ENCODE measurements at places on chromosomes 11 and 22.
A peak's percentile ranks its signal among the peaks of the same experiment; 100 is the strongest.

DNA sequence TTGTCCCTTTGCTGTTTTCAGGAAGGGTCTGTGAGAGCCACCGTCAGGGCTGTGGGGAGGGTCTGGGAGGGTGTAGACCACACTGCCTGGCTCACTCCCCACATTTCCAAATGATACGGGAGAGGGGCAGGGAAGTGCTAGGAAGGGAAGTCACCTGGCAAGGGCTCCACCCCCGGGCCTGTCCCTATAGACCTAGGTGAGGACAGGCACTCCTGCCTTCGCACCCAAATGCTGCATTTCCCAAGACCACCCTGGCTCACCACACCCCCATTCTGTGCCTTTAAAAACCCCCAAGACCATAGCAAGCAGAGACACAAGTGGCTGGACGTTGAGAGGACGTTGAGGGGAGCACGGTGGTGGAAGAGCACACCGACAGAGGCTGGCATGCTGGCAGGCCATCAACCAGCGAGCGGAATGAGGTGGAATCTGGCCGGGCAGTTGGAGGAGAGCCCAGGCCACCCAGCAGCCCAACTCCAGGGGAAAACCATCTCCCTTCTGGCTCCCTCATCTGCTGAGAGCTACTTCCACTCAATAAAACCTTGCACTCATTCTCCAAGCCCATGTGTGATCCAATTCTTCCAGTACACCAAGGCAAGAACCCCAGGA lies 45.7 kb downstream of the GNB1L start:
- DNase-seq: peak; percentile 7

DNA sequence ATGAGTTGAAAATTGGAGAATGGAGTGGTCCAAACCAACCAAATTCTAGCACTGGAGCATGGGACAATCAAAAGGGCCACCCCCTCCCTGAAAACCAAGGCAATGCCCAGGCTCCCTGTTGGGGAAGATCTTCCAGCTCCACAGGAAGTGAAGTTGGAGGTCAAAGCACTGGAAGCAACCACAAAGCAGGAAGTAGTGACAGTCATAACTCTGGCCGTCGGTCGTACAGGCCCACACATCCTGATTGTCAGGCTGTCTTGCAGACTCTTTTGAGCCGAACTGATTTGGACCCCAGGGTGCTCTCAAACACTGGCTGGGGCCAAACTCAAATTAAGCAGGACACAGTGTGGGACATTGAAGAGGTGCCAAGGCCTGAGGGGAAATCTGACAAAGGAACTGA lies 80.5 kb upstream of the ADSL start:
- DNase-seq: no peak

DNA sequence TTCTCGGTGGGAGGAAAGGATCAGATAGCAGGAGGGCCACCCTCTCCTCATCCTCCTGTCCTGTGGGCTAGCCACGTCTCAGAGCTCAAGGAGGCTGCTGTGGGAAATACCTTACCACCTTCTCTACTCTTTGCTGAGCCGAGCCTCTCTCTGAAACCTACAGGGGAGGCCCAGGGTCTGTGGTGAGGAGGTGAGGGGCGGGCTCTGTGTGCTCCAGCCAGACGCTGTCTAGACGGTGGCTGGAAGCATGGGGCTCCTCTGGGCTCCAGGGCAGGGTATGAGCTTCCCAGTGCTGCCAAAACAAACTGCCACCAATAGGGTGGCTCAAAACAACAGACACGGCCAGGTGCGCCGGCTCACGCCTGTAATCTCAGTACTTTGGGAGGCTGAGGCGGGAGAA lies 5.5 kb upstream of the TMPRSS6 start:
- DNase-seq: no peak

DNA sequence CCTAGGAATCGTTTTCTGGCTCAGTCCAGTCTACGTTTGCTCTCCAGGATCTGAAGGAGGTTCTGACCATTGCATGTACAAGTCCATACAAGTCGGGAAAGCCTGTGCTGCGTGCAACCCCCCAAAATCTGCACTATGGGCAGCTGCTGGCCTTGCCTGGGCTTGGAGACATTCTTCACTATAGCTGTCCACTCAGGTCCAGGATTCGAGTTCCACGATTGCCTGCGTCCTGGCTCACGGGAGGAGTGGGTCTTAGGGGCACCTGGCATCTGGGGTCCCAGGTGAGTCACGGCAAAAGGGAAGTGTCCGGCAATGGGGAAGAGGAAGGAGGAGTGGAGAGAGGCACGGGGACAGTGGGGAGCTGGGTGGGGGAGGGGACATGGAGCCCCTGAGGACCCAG lies 563.0 kb downstream of the BRD1 start:
- DNase-seq: no peak

GRCh38 chr11:42526426-42526825 lies 785.4 kb upstream of the API5 start:
- peak; percentile 5 for DNase-seq

- DNase-seq: no peak
Measured at GRCh38 chr11:74546752-74547151, 45.6 kb upstream of the POLD3 start.

GRCh38 chr11:116825854-116826750 lies 3.0 kb upstream of the APOA4 start:
- no peak for DNase-seq

- no peak for DNase-seq
Measured at GRCh38 chr22:26907366-26907765, 250.0 kb downstream of the MIAT start.

DNA sequence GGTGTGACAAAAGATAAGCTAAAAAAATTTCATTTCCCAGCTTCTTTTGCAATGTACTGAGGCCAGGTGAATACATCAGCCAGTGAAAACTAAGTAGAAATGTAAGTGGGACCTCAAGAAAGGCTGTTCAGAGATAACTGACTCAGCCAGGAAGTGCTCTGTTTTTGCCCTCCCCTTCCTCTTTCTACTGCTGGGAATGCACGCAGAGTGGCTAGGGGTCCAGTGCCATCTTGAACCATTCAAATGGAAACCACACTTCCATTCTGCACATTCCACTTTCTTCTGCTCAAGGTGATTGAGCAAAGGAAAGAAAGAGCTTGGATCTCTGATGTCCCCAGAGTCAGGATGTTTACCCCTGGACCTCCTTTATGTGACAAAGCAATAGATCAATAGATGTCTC lies 27.8 kb upstream of the LMO2 start:
- no peak for DNase-seq

- no peak for DNase-seq
Measured at GRCh38 chr11:47564933-47565339, 463 bp upstream of the PTPMT1 start.

DNA sequence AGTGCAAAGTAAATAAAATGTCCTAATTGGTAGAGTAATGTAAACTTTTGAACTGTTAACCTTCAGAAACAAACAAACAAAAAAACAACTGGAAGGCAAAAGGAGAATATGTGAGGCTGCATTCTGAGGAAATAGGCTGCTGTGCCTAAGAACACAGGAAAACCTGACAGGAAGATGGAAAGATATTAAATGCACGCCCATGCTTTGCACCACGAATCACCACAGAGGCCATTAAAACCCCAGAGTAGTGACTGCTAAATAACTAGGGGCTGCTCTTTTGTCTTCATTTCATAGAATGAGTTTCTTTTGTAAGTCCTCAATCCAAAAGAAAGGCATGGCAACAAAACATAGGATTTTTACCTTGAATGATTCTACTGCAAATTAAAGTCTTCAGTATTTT lies 436.0 kb downstream of the RAB38 start:
- DNase-seq: no peak

DNA sequence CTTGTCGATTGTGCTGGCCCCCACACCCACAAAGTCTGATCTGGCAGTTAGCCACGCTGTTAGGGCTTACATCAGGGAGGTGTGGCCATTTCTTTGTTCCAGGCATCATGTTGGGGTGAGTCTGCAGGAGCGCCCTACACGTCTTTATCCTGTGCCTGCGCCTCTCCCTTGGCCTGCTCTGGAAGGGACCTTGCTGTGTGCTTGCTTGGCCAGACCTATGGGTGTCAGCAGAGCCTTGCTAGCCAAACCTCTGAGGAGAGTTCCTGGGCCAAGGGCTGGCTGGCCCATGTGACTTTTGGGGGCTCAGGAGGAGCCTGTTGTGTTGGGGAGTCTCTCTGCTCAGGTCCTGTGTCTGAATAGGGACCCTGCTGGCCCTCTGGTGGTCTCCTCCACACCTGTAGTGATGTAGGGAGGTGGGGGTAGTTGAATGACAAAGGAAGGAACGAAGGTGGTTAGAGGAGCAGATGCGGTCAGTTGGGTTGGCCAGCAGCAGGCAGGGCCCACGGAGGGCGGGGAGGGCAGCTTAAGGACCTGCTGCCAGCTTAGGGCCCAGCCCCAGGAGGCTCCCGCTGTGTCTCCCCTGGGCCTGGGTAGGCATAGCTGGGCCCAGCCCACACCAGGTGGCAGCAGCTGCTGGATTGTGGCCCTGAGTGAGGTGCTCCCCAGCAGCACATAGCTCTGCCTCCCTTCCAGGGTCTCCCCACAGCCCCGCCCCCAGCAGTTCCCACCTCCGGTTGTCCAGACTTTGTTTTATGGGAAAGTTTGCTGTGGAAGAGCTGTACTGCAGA lies 7.9 kb downstream of the PPIL2 start:
- DNase-seq: no peak

- no peak for DNase-seq
Measured at GRCh38 chr11:41309111-41309522, 150.3 kb downstream of the LRRC4C start.

DNA sequence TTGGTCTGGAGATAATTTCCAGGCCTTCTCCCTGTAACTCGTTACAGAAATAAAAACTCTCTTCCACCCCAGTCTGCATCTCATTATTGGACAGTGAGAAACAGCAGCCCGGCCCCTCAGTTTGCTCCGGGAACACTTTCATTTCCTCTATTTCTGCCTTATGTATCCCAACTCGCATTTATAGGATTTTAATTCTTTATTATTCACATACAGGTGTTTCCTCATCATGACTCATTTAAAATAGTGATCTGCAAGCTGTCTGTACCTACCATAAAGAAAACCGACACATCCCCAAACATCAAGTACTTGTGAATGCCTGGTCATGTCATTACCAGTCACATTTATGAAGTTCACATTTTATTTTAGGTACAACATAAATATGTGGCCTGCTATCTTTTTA lies 42.8 kb downstream of the PIWIL3 start:
- no peak for DNase-seq

DNA sequence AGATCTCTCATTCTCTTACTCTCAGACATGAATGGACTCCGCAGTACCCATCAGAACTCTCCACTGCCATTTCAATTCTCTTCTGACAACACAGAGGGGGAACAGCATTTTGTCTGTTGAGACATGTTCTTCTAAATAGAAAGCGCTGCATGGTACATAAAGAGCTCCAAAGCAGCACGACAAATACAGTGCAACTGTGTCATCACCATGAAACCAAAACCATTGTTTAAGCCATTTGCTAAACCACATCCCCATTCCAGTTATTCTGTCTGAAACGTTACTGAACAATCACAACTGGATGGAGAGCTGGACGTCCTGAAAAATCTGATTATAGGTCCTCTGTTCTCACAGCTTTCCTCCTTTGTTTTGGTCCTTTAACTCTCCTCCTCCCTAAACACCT lies 17.9 kb upstream of the TENM4 start:
- no peak for DNase-seq

DNA sequence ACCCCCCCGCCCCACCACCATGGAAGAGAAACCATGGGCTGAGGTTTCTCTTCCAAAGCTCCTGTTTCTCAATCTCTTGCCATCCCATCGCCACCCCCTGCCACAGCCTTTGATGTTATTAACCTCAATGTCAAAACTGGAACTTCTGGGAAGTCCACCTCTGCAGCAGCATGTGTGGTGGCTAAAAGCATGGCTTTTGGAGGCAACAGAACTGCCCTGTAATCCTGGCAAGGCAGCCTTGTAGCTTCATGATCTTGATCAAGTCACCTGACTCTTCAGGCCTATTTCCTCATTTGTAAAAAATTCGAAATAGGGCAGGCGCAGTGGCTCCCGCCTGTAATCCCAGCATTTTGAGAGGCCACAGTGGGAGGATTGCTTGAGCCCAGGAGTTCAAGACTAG lies 3.5 kb upstream of the COX8A start:
- DNase-seq: no peak

DNA sequence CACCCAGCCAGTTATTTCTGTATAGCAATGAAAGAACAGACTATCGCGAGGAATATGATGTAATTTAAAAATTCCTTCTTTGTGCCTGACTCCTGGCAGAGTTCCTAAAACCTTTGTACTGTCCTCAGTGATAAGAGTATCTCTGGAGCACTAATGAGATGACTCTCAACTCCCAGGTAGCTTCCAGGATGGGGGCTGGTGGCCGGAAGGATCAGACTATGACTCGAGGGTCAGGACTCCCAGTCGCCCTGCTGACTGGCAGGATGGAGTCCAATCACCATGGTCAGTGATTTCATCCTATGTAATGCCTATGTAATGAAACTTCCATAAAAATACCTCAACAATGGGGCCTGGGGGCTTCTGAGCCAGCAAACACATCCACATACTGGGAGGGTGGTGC lies 135.1 kb downstream of the SHANK2 start:
- DNase-seq: no peak

- DNase-seq: no peak
Measured at GRCh38 chr11:2768471-2769408, 68.9 kb upstream of the KCNQ1OT1 start.

- DNase-seq: no peak
Measured at GRCh38 chr11:44453871-44454270, 111.6 kb upstream of the CD82 start.

DNA sequence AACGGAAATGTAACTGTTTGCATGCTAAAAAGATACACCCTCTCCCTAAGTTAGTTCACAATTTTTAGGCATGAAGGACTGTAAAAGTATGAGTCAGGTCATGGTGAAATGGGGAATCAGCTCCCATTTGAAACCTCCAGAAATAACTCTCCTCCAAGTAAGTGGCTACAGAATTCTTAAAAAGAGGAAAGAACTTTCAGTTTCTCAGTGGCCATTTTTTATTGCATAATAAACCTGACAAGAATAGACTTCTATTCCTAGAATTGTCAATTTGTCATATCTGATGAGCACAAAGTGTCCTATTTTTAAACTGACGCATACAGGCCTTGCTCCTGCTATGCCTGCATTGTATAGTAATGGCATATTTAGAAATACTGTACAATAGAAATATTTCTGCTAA lies 612.2 kb downstream of the CNTN5 start:
- DNase-seq: no peak

DNA sequence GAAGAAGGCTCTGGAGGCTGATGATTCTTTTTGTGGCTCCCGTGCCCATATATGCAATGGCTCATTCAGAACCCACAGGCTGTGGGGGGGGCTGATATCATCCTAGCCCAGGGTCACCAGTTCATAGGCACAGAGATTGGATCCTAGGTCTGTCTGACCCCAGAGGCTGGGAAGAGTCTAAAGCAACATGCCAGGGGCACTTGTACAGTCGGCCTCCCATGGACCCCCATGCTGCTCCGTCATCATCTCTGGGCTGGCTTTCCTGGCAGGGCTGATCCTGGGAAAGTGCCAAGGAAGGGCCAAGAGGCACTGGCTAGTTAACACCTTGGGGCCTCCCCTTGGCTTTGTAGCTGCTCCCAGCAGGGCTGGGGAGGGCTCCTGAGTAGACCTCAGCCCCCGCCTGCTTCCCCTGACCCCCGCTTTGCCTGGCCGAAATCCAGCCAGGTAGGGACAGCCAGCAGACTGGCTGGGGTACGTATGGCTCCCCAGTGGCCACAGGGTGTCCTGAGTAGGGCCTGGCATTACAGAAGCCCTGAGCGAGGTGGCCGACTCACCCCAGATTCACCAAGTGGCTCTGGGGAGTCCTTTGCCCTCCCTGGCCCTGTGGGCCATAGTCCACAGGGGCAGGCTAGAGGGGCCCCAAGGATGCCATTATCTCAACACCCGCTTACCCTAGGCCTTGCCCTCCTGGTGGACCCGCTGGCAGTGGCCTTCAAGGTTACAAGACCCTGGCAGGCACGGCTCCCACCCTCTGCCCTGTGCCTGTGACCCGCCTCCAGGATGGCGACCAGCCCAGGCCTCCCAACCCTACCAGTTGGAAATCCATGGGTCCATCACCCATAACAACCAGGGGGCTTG lies 22.5 kb downstream of the FADS3 start:
- no peak for DNase-seq
